Type B pancreatic cell (in vitro differentiated cells): ENCODE measurements at places on chromosomes 12 and 14. TPM values are rescaled to one million over a fixed set of nuclear protein-coding genes. Genes with fewer than 3 reads are reported as not detected.

Gene CLEC9A
- total RNA-seq, result not detected in 2 replicates

Gene GARIN6
- total RNA-seq, result not detected in 2 replicates

Gene SLC16A7
- 11.5 and 12.9 TPM in 2 replicates for total RNA-seq

Gene RHEBL1
- 0.88 and 1.8 TPM in 2 replicates for total RNA-seq

DNA sequence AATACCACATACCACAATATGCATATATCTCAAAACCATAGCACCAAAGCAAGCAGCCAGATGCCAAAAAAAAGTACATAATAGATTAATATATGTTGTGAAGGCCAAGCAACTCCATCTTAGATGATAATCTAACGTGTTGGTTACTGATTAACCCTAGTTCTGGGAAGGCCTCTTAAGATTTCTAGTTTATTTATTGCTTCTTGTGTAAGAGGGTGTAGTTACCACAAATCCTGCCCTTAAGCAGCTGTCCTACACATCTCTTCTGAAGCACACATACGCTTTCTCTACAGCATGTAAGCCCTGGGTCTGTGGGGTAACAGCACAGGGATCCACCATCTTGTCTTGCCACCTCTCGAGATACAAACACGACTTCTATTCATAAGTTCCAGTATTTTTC is 236.8 kb upstream of the AVPR1A start:
- H3K4me1 ChIP-seq, result peaks cover 18% of the 10 kb centered on the region
- H3K4me3 ChIP-seq, result no peak overlapping the region
- no peaks in the 10 kb centered on the region for H3K36me3 ChIP-seq
- no peak overlapping the region for H3K27ac ChIP-seq
- DNase-seq, result no peak

DNA sequence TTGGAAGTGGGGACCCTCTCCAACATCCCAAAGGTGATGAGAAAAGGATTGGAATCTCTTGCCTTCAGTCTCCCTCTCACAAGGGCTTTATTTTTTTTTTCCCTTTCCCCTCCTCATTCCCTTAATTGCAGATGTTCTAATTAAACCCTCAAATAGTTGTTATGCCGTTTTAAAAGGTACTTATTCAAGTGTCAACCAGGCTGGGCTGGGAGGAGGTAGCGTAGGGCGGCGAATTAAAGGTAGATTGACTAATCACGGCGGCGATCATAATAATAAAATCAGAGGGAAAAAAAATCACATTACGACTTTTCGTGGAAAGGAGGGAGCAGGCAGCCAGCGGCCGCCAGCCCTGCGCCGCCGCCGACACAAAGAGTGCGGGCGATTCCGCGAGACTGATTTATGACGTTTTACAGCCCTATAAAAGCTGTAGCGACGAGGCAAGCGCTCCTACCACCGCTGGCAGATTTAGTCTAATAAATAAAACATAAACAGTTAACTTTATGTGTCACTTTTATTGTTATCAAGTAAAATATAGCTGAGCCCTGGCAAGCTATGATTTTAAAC is 1.7 kb upstream of the HOXC4 start:
- peak overlapping the region; percentile 98 for H3K4me3 ChIP-seq
- peaks cover 54% of the 10 kb centered on the region for H3K4me1 ChIP-seq
- DNase-seq, result no peak
- H3K27me3 ChIP-seq, result peaks cover 66% of the 10 kb centered on the region

- no peak overlapping the region for H3K4me3 ChIP-seq
- no peak overlapping the region for H3K27ac ChIP-seq
- DNase-seq, result no peak
- peaks cover 22% of the 10 kb centered on the region for H3K4me1 ChIP-seq
- no peaks in the 10 kb centered on the region for H3K27me3 ChIP-seq
Measured at GRCh38 chr12:110198386-110198785, 74.2 kb downstream of the IFT81 start.

DNA sequence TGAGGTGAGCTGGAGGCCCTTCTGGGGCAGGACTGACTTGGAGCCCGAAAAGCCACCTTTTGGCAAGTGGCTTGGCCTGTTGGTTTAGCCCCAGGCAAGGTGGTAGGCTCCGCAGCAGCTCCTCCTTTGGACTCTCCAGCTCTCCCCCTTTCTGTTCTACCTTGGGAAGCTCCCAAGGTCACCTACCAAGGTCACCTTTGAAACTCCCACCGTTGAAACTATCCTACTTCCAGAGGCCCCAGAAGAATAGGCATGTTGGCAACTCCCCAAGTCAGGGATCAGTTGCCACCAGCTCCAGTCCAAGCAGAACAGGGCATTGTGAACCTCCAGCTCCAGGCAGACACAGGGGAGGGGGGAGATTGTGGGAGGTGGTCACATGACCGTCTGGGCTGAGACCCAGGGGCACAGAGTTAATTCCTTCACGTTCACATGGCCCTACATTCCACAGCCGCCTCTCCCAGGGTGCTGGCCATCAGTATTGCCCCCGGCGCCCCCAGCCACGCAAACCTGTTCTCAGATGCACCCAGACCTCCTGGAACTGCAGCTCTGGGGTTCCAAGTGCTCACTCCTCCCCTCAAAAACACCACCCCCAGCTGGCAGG is 14.4 kb downstream of the IRF2BPL start:
- peak; percentile 75 for DNase-seq
- H3K4me1 ChIP-seq, result peaks cover 27% of the 10 kb centered on the region
- peak overlapping the region; percentile 81 for H3K27ac ChIP-seq
- H3K36me3 ChIP-seq, result no peaks in the 10 kb centered on the region

DNA sequence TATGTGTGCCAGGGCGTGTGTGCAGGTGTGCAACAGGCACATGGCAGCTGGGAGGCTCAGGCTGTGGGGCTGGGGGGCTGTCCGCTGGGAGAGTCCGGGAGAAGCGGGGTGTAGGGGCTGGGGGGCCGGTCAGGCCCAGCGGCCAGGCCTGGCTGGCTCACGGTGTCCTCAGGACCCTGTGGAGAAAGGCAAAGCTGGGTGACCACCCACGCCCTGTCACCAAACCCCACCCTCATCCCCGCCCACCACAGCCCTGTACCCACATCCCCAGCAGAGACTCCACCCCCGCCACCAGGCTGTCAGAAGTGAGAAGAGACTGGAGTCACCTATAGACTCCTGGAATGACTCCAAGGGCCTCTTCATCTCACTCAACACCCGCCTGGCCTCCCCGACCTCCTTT is 85.3 kb downstream of the SCARB1 start:
- H3K27ac ChIP-seq, result no peak overlapping the region
- H3K36me3 ChIP-seq, result peaks cover 3% of the 10 kb centered on the region
- no peak for DNase-seq
- peaks cover 3% of the 10 kb centered on the region for H3K27me3 ChIP-seq

- H3K4me3 ChIP-seq, result no peak overlapping the region
- no peaks in the 10 kb centered on the region for H3K4me1 ChIP-seq
- no peak for DNase-seq
- no peak overlapping the region for H3K27ac ChIP-seq
- no peaks in the 10 kb centered on the region for H3K27me3 ChIP-seq
Measured at GRCh38 chr12:121330692-121331091, 21.5 kb downstream of the ANAPC5 start.

DNA sequence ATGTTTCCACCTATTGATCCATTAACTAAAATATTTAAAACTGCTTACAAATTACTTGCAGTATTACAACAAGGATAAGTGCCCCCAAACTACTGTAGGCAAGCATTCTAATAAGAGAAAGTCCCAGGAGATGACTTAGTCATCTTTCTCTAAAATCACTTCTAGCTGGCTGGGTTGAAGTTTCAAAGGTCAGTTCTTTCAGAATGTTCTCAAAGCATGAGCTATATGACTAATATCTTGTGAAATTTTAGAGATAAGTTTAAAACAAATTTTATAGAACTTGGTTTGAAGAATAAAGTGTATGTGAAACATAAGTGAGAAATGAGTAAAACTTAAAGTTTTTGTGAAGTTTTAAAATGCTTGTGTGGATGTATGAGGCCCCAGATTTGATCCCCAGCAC is 24.3 kb upstream of the OR6J1 start:
- no peaks in the 10 kb centered on the region for H3K4me1 ChIP-seq
- no peaks in the 10 kb centered on the region for H3K36me3 ChIP-seq
- no peak overlapping the region for H3K27ac ChIP-seq
- H3K4me3 ChIP-seq, result no peak overlapping the region

GRCh38 chr14:69291891-69292561 is 32.1 kb downstream of the GALNT16 start:
- H3K4me1 ChIP-seq, result peaks cover 34% of the 10 kb centered on the region
- no peaks in the 10 kb centered on the region for H3K27me3 ChIP-seq
- peak; percentile 45 for DNase-seq
- no peak overlapping the region for H3K4me3 ChIP-seq
- no peak overlapping the region for H3K27ac ChIP-seq
- H3K36me3 ChIP-seq, result no peaks in the 10 kb centered on the region

- no peak overlapping the region for H3K4me3 ChIP-seq
- no peak overlapping the region for H3K27ac ChIP-seq
- no peaks in the 10 kb centered on the region for H3K27me3 ChIP-seq
- peaks cover 6% of the 10 kb centered on the region for H3K36me3 ChIP-seq
- peaks cover 3% of the 10 kb centered on the region for H3K4me1 ChIP-seq
Measured at GRCh38 chr12:125028106-125028505, 34.7 kb downstream of the BRI3BP start.

DNA sequence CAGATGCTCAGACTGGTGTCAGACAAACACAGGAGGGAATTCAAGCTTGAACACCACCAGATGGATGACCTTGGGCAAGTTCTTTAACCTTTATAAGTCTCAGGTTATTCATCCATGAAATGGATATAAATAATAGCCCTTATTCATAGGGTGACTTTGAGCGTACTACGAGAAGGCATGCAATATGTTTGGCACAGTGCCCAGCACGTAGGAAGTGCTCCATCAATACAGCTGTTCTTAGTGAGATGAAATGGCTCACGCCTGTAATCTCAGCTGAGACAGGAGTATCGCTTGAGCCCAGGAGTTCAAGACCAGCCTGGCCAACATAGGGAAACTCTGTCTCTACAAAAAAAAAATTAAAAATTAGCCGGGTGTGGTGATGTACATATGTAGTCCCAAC is 84.8 kb upstream of the FICD start:
- DNase-seq, result no peak
- H3K36me3 ChIP-seq, result no peaks in the 10 kb centered on the region
- no peak overlapping the region for H3K27ac ChIP-seq

DNA sequence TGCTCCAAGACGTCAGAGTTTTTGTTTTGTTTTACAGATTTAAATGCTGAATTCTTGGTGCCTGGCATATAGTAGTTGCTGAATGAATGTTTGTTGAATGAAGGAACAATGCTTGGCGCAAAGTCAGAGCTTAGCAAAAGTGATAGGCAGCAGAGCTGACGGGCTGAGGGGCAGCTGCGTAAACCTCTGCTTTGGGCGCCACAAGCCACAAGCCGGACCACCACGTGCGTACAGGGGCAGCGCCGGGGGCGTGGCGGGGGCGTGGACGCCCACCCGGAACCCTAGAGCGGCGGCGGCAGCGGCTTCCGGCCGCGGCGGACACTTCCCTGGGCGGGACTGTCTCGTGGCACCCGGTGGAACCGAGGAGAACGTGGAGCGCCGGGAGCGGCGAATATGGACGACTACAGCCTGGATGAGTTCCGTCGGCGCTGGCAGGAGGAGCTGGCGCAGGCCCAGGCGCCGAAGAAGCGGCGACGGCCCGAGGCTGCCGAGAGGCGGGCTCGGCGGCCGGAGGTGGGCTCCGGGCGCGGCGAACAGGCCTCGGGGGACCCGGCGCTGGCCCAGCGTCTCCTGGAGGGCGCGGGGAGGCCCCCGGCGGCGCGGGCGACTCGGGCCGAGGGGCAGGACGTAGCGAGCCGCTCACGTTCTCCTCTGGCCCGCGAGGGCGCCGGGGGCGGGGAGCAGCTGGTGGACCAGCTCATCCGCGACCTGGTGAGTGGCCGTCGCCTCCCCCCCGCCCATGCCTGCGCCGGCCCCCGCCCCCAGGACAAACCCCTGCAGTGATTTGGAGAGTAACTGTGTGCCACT is at the start of gene FBXW8:
TSS of gene FBXW8 (plus strand) at position 306 of the 807 bp plus-strand sequence. CDS start at position 394, 88 bp downstream.
- DNase-seq, result peak; percentile 85
- H3K27me3 ChIP-seq, result peaks cover 5% of the 10 kb centered on the region
- peaks cover 8% of the 10 kb centered on the region for H3K36me3 ChIP-seq
- H3K4me3 ChIP-seq, result peak within 1 kb of the TSS; percentile 90
- peaks cover 18% of the 10 kb centered on the region for H3K4me1 ChIP-seq
- peak within 1 kb of the TSS; percentile 81 for H3K27ac ChIP-seq

DNA sequence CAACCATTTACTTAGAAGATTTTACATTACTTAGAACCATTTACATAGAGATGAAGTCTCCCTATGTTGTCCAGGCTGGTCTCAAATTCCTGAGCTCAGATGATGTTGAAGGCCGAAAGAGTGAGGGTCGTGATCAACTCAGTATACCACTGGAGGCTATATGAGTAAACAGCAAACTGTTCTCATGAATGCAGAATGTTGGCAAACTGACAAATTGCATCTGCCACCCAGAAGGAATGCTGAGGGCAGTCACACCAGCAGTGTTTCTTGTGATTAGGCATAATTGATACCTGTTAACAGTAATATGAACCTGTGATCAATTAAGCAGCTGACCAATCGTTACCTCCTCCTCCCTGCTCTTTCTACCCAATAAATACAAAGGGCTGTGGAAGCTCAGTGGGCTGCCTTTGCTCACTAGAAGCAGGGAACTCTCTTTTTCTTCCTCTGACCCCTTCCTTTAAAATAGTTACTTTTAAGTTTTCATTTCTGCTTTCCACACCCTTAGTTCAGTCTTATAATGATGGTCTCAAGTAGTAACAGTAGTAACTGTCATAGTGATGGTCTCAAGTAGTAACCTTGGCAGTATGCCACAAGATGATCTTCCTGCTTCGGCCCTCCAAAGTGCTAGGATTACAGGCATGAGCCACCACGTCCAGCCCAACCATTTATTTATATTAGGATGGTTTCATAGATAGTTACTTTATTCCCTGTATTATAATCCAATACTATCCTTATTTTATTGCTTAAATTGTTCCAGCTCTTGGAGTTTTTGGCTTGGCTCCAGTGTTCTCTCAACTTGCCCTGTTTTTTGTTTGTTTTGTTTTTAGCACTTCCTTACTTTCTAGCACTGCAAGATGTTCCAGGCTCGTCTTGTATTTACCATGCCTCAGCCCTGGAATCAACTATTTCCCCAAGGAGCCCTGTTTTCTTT is 25.8 kb downstream of the LIMA1 start:
- H3K36me3 ChIP-seq, result no peaks in the 10 kb centered on the region
- no peak for DNase-seq
- H3K27ac ChIP-seq, result peak overlapping the region; percentile 54
- H3K4me1 ChIP-seq, result peaks cover 28% of the 10 kb centered on the region
- no peaks in the 10 kb centered on the region for H3K27me3 ChIP-seq

GRCh38 chr12:109679501-109680263 is 33.9 kb upstream of the FAM222A start:
- H3K4me3 ChIP-seq, result no peak overlapping the region
- H3K27me3 ChIP-seq, result peaks cover 35% of the 10 kb centered on the region
- H3K36me3 ChIP-seq, result no peaks in the 10 kb centered on the region
- H3K27ac ChIP-seq, result no peak overlapping the region

- H3K4me1 ChIP-seq, result no peaks in the 10 kb centered on the region
- no peaks in the 10 kb centered on the region for H3K36me3 ChIP-seq
- no peak overlapping the region for H3K4me3 ChIP-seq
- peaks cover 55% of the 10 kb centered on the region for H3K27me3 ChIP-seq
- no peak overlapping the region for H3K27ac ChIP-seq
Measured at GRCh38 chr12:129870796-129871195, 33.0 kb downstream of the TMEM132D start.

- DNase-seq, result no peak
- H3K4me1 ChIP-seq, result peaks cover 10% of the 10 kb centered on the region
- H3K27ac ChIP-seq, result peak overlapping the region; percentile 84
- H3K27me3 ChIP-seq, result peaks cover 21% of the 10 kb centered on the region
Measured at GRCh38 chr12:52119398-52120254, 40.1 kb downstream of the SMIM41 start.

GRCh38 chr12:122130150-122130549 is 43.9 kb downstream of the IL31 start:
- H3K27ac ChIP-seq, result no peak overlapping the region
- H3K36me3 ChIP-seq, result no peaks in the 10 kb centered on the region
- no peak for DNase-seq
- no peaks in the 10 kb centered on the region for H3K4me1 ChIP-seq
- H3K4me3 ChIP-seq, result no peak overlapping the region
- H3K27me3 ChIP-seq, result no peaks in the 10 kb centered on the region
